CD4-positive, alpha-beta memory T cell (primary cell): ENCODE measurements at places on chromosomes 6 and 20.

DNA sequence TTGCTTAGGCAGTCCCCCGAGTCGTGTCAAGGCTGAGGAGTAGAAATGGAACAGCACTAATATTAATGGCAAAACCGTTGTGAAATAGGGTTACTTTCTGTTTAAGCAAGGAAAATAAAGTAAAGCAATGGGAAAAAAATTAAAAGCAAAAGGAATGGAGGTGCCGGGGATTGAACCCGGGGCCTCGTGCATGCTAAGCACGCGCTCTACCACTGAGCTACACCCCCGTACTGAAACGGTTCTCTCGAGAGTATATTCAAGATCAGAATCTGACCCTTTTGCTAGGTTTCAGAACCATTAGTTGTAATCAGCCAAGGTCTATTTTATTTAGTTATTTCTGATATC is 85.5 kb downstream of the TRIM27 start:
- peak; percentile 82 for DNase-seq

DNA sequence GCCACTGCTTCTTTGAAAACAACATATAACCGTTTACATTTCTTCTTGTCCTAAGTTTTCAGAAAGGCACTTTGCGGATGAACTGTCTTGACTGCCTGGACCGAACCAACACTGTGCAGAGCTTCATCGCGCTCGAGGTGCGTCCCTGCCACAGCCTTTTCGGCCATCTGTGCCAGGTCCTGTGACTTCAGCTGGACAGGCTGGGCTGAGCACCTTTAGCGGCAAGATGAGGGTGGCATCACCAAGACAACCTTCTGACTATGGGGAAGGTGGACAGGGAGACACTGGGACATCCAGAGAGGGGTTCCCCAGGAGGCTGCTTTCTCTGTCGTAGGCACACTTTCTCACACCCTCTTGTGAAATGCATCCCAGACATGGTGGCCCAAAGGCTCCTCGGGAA is 82.1 kb downstream of the SYNJ2 start:
- DNase-seq = no peak

- DNase-seq = no peak
Observed at GRCh38 chr6:107621229-107621937, 131.5 kb downstream of the SOBP start.

DNA sequence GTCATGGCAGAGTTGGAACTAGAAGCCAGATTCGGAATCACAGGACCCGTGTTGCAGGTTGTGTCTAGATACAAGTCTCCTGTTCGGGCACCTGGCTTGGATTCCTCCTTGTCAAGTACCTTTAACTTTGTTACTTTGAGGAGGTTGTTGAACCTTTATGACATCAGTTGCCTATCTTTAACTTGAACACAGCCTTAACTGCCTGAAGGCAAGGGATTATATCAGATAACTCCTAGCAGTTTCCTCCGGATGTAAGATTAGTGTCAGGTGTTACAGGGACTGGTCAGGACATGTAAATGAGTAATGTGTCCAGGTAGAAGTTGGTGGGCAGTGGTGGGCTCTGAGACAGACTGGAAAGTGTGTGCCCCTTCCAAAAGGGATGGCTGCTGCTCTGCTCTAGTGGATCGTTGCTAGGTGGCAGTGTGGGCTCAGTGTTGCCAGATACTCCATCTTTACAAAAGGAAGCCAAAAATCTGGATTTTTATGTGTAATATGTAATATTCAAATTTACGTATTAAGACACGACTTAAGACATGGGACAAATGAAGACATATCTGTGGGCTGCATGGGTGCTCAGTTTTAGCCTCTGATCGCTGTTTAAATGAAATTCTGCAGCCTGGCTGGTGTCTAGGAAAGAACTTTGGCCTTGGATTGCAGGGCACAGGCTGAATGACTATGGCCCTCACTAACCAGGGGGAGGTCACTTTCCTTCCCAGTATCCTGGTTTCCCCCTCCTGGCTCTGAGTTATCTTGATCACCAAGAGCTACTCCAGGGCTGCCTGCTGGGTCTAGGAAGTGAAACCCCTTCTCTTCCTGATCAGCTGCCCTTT is 27.1 kb downstream of the CHMP4B start:
- no peak for DNase-seq

DNA sequence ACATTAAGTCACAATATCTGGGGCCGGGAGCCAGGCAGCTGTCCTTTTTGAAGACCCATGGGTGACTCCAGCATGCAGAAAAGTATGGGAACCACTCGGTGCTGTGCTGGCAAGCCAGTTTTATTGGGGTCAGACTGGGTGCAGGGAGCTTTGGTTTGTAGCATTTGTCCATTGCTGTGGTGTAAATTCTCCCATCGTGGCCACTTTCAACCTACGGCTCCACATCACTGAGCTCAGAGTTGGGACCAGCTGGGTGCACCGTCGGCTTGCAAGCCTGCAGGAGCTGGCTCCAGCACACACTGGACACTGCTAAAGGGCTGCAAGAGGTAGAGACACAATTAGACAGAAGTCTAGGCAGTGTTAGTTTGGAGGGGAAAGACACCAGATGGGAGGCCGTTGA is 66.9 kb downstream of the SYNJ2 start:
- no peak for DNase-seq

GRCh38 chr20:50611128-50611810 is 80.1 kb downstream of the RIPOR3 start:
- DNase-seq = no peak

DNA sequence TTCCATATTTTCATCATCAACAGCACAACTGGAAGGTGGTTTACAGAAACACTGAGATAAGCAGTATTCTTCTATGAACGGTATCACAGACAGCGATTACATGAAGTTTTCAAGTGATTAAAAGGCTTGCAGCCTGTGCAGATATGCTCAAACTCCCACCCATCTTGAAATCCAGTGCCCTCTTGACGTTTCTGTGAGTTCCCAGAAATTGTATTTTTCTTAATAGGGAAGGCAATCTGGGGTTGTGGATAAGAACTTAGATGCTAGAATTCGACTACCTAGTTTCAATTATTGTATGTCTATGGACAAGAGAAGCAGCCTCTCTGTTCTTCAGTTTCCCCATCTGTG is 290.3 kb downstream of the ZNF217 start:
- DNase-seq = no peak

- no peak for DNase-seq
Observed at GRCh38 chr6:162292915-162293314, 434.7 kb downstream of the PRKN start.

GRCh38 chr20:60694763-60695162 is 557.3 kb upstream of the CDH4 start:
- DNase-seq = no peak

DNA sequence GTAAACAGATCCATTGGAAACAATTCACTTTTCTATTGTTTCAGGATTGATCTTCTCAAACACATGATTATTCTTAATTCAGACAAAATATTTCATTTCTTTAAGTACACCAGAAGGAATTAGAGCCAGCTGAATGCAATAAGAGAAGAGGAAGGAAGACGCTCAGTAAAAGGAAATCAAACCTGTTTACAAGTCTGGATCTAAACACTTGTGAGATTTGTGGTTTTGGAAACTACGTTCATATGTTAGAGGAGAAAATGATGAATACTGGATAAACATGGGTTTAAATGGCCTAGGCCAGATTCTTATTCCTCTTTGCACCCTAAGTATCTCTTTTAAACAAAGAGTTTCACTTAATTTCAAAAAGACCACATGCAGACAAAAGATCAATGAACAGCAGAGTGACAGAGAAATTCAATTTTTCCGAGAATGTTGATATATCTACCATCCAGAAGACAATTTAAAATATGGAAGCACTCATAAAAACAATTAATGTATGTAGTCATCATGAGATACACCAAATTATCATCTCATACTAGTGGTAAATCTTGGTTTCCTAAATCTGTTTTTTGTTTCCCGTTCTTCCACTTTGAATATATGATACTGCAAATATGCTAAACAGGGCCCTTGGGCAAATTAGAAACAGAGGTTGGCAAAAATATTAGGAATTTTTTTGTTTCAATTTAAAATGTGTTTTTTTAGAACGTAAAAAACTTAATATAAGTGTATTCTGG is 703.5 kb upstream of the CITED2 start:
- no peak for DNase-seq

- DNase-seq = no peak
Observed at GRCh38 chr6:133447924-133448323, 206.8 kb downstream of the EYA4 start.

- DNase-seq = no peak
Observed at GRCh38 chr20:24916412-24916811, 32.7 kb upstream of the CST7 start.

- no peak for DNase-seq
Observed at GRCh38 chr6:3710403-3710802, 41.1 kb downstream of the PXDC1 start.

DNA sequence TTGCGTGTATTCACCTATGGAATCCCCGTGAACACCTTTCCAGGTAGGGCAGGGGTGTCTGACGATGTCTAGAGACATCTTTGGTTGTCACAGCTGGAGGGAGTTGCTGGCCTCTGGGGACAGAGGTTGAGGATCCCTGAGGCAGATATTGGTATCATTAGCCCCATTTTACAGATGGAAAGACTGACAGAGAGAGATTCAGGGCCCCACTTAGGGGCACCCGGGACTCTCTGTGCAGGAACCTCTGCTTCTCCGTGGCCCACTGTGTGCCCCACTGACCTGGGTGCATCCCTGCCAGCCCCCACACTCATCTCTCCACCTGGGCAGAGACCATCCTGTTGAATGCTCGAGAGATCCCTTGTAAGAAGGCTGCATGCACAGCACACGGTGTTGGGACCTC is 111.2 kb downstream of the EDN3 start:
- no peak for DNase-seq

GRCh38 chr6:34068462-34069044 is 77.3 kb downstream of the GRM4 start:
- no peak for DNase-seq

GRCh38 chr20:43096126-43096930 is 93.4 kb downstream of the PTPRT start:
- no peak for DNase-seq

DNA sequence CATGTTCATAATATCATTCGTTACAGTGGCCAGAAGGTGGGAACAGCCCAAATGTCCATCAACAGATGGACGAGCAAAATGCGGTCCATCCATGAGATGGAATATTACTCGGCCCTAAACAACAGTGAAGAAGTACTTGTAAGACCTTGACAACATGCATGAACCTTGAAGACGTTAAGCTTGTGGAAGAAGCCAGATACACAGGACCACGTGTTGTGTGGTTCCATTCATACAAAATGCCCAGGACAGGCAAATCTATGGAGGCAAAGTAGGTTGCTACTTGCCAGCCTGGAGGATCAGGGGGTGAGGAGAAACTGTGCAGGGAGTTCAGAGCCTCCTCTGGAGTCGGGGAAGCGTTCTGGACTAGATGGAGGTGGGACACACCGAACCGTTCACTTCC is 207.1 kb downstream of the ERMARD start:
- DNase-seq = no peak

- no peak for DNase-seq
Observed at GRCh38 chr20:10763112-10763511, 89.3 kb upstream of the JAG1 start.

GRCh38 chr6:95690328-95690727 is 113.0 kb downstream of the MANEA start:
- no peak for DNase-seq

GRCh38 chr6:30689985-30690384 is 799 bp downstream of the NRM start:
- DNase-seq = no peak

GRCh38 chr6:35426074-35426473 is 26.1 kb upstream of the FANCE start:
- no peak for DNase-seq

DNA sequence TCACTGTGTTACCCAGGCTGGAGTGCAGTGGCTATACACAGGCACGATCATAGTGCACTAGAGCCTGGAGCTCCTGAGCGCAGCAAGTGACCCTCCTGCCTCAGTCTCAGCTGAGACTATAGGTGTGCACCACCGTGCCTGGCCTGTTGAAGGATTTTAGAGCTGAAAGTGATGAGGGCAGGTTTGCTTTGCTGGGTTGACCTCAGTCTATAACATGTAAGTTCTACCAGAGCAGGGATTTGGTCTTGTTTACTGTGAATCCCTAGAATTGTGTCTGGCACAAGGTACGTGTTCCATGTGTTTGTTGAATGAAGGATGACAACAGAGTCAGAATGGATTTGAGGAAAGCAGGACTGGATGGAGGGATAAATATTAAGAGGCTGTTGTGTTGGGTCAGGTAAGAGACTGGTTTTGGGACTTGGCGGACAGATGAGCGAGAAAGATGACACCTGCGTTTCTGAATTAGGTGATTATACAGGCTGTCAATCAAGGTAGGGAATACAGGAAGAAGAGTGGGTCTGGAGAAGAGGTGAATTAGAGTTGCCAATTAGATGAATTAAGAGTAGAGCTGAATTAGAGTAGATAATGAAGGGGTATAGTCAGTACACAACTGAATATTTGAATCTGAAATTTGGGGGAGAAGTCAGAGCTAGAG is 6.5 kb downstream of the ASXL1 start:
- no peak for DNase-seq
